Stimulated activated CD4-positive, alpha-beta T cell treated with anti-CD3 and anti-CD28 coated beads, Interleukin-4, amount 100 ng/mL, for 1 hour (primary cell): ENCODE measurements at places on chromosomes 2 and 18.

- DNase-seq, result no peak
These were observed 72.6 kb downstream of the SLC66A2 start for GRCh38 chr18:79878741-79879378.

- no peak for DNase-seq
These were observed 61.0 kb downstream of the AQP4 start for GRCh38 chr18:26804519-26804918.

DNA sequence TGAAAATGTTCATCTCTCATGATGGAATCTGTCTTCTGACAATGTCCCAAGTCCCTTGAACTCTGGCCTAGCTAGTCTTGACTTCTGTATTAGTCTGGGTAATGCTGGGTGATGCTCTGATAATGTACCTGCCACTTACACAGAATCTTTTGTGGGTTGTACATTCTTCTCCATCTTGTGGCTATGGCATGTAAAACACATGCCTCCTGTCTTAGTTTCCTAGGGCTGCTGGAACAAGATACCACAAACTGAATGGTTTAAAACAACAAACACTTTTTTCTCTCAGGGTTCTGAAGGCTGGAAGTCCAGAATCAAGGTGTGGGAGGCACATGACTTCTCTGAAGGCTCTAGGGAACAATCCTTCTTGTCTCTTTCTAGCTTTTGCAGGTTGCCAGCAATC lies 57.1 kb downstream of the RAPGEF4 start:
- no peak for DNase-seq

GRCh38 chr2:17052001-17052400 lies 386.4 kb upstream of the CYRIA start:
- DNase-seq, result no peak

GRCh38 chr18:30595942-30596341 lies 446.6 kb downstream of the DSC3 start:
- no peak for DNase-seq

DNA sequence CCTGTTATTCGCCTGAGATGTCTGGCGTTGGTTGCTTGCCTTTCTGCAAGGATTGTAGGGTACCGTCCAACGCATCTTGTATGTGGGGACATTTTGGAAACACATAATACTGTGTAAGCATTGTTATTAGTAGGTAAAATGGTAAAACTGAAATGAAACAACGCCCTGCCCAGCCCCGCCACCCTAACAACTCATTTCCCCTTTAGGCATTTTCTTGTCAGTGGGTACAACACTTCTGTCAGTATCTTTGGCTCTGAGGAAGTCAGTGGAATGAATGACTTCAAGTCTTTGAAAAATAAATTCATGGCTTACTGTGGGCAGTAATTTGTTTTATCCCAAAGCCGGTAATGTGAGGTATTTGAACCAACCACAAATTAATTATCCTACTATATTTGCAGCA lies 86.0 kb downstream of the FMNL2 start:
- no peak for DNase-seq
